LNCaP clone FGC (cell line): ENCODE measurements at places on chromosomes 7 and 10.

DNA sequence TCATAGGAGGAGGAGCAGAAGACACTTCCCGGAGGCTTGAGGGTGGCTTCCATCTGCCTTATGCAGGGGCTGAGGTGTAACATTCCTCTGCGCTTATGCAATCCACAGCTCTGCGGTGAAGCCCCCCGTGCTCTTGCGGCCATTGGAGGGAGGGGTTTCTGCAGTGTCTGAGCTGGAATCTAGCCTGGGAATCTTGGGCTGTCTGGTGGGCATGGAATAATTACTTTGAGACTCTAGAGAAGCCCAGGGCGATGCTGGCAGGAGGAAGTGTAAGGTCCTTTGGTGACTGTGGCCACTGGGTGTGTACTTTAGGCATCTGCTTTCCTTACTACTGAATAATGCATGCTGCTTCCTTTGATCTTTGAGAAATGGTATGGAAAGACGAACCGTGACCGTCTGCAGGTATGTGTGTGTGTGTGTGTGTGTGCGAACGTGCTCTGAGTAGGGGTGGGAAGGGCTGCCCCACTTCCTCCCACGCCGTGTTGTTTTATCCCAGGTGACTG, 181.0 kb downstream of the PRPF18 start:
- no peak for DNase-seq

- peak; percentile 28 for DNase-seq
Measured at GRCh38 chr10:90592638-90593302, 265.1 kb downstream of the HTR7 start.

GRCh38 chr10:110919971-110920881, 822 bp downstream of the SHOC2 start:
- no peak for DNase-seq

DNA sequence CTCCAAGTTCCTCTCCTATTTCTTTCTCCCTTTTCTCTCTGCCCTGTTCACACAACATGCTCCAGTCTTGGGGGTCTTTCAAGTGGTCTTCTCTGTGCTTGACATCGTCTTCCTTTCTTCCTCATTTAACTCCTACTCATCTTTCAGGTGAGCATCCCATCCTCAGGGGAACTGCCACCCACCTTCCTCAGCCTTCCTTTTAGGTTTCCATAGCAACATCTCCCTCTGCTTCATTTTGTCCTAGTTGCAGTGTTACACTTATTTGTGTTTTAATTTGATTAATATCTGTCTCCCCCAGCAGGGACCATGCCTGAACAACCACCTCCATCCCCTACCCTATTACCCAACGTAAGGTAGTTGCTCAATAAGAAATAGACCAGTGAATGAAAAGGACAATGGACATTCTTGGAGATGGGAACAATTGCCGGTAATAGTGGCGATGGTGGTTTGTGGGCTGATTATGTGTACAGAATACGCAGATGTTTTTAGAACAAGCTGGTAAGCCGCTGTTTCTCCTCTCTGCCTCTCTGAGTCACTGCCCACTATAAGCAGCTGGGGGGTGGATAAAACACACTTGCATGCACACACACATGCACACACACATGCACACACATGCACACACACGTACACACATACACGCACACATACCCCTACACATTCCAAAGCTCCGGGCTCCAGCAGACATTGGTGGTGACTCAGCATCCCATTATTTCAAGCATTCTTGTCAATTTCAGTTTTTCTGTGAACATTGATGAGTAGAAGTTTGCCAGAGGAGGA, 251.6 kb downstream of the GATA3 start:
- no peak for DNase-seq

- no peak for DNase-seq
Measured at GRCh38 chr10:91589658-91590035, 43.2 kb downstream of the PPP1R3C start.

DNA sequence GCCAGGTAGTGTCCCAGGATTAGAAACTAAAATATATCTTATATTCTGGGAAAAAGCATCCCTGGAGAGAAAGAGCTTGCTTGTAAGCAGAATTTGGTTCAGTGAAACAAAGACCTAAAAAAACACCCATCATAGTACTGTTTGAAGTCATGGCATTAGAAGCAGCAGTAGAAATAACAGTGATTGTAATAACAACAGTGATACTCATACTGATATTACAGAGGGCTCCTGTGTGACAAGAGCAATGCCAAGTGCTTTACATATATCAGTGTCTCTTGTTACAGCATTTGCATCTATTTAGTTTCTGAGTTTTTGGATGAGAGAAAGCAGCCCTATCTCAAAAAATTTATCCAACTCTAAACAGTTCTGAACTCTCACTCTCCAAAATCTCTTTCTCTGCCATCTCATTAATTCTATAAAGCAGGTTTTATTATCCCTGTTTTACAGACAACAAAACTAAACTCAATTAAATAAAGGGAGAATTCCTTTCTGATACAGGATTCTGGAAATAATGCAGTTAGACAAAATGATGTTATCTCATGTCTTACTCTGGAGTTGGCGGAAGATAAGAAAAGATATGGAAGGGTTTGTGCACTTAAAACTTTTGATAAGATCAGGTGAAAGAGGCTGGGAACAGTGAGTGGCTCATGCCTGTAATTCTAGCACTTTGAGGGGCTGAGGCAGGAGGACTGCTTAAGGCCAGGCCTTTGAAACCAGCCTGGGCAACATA, 146.5 kb upstream of the AOAH start:
- DNase-seq, result no peak

- no peak for DNase-seq
Measured at GRCh38 chr7:157684157-157684908, 347.5 kb downstream of the DNAJB6 start.

DNA sequence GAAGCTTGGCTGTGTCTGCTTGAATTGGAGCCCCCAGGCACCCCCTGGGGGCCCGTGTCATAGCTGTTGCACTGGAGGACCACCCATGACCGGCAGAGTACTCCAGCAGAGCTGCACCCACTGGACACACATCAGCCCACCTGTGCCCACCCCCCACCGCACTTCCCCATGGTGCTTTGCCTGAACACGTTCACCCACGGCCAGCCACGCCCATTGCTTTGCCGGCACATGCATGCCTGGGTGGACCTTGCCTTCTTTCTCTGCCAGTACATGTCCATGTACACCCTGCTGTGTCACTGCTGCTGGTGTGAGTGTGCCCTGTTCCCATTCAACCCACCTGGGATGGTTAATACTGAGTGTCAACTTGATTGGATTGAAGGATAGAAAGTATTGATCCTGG, 88.7 kb downstream of the SAMD9 start:
- DNase-seq, result no peak

DNA sequence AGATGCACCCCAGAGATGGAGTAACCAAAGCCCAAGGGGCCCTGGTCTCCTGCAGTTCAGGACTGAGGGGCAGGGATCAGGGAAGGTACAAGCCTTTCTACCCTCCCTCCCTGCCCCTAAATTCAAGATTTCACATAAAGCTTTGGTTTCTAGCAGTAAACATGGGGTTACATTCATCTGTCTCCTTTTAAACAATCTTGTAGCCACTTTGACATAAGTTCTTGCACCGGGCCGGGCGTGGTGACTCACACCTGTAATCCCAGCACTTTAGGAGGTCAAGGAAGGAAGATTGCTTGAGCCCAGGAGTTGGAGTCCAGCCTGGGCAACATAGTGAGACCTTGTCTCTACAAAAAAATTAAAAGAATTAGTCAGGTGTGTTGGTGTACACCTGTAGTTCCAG, 4.0 kb upstream of the ACTR3C start:
- no peak for DNase-seq

GRCh38 chr10:110504111-110504735, 6.5 kb downstream of the DUSP5 start:
- no peak for DNase-seq

DNA sequence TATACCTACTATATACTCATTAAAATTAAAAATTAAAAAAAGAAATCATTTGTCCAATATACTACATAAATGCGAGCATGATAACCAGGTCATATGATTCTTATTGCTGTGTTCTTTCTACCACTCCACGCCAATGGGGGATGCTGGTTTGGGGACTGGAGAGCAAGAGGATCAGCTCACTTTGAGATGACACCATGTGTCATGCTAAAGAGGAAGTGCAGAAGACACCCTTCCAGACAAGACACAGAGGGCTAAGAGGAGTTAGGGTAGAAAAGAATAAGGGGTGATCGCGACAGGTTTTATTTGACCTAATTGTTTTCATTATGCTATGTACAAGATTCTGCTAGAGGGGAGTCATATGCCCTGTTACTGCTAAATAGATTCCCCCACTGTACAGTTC, 33.8 kb upstream of the MGAM2 start:
- DNase-seq, result no peak

- DNase-seq, result no peak
Measured at GRCh38 chr7:135886345-135887132, 90.6 kb downstream of the MTPN start.

- DNase-seq, result no peak
Measured at GRCh38 chr7:36600869-36601530, 123.3 kb downstream of the AOAH start.
